ENCODE measurements at places on chromosomes 11 and 22.

DNA sequence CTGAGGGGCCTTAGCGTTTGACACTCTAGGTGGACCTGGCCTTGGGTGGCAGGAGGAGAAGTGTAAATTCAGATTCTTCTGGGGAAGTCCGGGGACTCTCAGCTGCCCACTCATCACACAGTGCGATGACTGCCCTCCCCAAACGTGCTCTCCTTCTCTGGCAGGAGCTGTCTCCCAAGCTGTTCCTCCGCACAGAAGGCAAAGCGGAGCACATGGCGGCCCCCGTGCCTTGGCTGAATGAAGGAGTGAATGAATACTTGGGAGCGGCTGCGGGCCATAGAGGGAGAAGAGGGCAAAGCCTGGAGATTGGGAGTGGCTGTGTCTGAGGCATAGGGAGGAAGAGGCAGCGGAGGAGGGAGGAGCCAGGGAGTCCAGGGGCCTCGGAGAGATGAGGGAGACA, 6.9 kb upstream of the NAA40 start:
- DNase-seq = no peak

DNA sequence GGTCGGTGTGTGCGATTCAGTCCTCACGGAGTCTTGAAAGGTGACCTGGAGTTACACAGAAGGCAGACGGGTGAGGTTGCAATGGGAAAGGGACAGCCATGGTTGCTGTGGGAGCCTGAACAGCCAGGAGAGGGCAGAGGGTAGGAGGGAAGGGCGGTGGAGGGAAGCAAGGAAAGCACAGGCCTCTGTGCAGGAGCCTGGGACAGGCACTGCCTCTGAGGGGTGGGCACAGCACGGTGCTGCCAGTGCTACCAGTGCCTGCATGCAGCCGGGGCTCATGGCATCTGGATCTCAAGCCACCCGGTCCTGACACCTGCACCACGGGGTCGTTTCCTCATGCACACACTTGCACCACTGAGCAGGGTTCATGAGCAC, 401.0 kb downstream of the TBC1D22A start:
- DNase-seq = no peak

- peak; percentile 44 for DNase-seq
Measured at GRCh38 chr11:9838961-9839360, 175.1 kb downstream of the SWAP70 start.

GRCh38 chr11:72840780-72841179, 26.6 kb downstream of the ATG16L2 start:
- DNase-seq = peak; percentile 26

- peak; percentile 30 for DNase-seq
Measured at GRCh38 chr22:30411780-30412179, 13.8 kb upstream of the MTFP1 start.

DNA sequence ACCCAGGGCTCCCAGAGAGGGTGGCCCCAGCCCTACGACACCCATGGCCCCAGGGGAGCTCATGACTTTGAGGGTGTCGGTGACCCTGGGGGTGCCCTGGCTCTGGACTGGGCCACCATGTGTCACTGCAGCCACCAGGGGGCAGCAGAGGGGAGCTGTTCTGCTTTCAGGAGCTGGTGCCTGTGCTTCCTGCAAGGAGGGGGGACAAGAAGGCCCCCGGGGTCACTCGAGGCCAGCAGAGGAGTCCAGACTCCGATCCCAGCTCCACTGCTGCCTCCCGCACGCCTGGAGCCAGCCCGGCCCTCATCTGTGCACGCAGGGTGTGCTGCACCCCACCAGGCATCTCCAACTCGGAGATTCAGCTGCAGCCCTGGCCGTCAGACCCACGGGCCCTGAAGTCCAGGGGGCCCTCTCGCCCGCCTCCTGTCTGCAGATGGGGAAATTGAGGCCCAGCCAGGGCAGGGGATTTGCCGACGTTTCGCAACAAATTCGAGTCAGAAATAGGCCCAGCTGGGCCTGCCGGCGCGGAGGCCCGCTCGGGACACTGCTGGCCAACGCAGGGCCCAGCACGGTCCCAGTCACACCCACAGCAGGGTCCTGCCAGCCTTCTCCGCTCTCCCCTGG, 29.5 kb upstream of the WNT7B start:
- peak; percentile 77 for DNase-seq

DNA sequence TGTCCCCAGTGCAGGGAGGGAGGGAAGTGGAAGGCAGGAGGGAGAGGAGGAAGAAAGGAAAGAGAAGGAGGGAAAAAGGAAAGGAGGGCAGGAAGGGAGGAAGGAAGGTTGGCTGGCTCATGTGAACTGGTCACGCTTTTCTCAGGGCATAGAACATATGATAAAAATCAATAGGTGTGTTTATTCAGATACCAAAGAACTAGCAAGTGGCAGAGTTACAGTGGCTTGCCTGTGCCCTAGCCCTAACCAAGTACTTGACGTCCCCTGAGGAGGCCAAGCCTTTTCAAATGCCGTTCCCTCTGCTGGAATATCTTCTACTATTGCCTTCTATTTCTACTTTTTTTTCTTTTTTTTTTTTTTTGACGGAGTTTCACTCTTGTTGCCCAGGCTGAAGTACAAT, 33.5 kb downstream of the CHRDL2 start:
- DNase-seq = no peak

GRCh38 chr11:96306933-96307775, 35.8 kb downstream of the MAML2 start:
- DNase-seq = peak; percentile 84

DNA sequence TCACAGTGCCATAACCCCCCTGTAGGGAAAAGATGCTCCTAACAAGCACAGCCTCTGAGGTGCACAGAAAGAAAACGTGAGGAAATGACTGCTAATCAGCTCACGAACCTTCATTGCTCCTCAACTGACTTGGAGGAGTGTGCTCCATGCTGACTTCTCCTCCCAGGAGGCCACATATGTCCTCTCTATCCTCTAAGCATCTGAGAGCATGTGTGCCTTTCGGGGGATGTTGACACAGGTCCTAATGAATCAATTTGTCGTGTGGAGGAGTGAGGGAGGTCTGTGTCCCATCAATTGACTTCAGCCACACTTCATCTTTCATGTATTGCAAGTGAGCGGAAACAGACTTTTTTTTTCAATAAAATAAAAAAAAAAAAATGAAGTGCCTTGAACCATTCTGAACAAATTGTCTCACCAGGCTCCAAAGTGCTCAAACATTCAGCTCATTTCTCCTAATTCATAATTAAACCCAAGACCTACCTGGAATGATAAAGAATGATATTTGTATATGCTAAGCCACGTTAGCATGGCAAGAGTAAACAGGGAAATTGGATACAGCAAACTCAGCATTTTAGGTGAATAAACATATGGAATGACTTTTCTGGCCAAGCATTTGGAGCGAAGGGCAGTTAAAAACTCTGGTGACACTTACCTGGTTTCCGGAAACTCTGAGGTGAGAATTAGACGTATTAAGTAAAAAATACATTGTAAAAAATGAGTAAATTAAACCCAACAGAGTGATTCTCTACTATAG, 317.6 kb upstream of the FAT3 start:
- no peak for DNase-seq

- peak; percentile 27 for DNase-seq
Measured at GRCh38 chr11:130785380-130786116, 130.7 kb downstream of the SNX19 start.

DNA sequence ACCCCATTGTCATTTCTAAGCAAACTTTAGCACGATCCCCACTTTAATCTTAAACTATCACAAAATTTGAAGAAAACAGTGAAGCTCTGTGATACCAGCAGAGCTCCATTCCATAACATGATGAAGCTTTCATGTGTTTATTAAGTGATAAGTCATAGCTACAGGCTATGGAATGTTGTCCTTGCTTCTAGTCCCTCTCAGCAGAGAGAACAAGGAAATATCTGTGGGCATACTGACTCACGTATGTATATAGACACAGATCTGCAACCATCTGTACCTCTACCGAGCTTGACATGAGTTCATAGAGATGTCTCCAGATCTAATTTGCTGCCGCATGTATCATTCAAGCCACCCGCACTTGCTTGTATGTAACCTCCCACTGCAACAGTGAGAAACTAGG, 588.9 kb downstream of the ETS1 start:
- DNase-seq = no peak

DNA sequence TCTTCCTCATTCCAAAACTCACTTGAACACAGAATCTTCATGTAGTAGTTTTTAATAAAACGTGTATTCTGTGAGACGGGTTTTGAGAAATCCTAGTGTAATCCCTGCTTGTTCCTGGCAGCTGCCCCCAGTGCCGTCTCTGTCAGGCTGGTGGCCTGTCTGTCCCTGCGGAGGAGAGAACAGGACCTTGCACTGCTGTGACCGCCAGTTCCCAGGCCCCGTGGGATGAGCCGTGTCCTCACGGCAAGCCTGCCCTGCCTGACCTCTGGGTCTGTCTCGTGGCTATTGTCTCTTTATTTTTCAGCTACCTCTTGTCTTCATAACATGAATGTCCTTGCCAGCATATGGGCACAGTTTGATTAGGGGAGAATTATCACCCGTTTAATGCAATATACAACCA, 535.5 kb upstream of the B3GAT1 start:
- DNase-seq = no peak

DNA sequence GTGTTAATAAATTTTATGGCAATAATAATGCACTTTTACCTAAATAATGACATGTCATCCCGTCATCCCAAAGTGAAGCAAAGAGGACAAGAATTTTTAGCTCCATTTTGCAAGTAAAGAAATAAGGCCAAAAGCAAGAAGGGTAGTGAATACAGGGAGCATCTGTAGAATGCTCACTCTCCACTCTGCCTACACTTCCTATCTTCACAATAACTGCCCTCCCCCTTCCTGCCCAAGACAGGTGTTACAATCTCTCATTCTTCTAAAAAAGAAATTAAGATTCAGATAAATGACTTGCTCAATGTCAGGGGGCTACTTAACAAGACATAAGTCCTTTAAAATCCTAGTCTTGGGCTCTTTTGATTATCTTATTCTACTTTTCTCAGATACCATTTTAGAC, 8.9 kb downstream of the RDX start:
- no peak for DNase-seq

DNA sequence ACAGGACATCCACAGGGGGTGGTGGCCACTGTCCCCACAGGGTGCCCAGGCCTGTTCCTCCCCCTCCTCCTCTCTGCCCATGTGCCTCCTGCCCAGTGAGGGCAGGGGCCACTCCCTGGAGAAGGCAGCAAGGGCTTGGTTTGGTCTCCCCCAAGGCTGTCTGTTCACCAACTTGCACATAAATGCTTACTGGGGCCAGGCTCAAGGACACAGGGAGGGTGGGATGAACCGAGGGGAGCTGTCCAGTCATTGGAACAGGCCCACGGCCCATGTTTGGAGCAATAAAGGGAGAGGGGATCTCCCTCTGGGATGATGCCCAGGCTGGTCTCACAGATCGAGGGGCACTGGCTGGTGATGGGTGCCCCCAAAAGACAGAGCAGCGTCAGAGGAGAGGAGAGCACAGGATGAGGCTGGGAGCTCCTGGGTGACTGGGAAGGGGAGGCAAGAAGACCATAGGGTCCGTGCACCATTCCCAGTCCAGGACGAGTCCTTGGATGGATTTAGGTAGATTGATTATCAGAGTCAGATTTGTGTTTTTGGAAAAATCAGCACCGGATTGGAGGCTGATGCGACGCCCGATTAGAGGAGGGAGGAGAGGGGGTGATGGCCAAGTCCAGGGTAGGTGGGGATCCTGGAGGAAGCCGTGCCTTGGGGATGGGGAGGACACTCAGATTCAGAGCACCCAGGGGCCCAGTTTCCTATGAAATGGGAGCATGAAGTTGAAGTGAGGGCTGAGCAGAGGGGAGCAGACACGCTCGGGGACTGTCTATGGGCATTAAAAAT, 1.1 kb downstream of the IGLL5 start:
- DNase-seq = no peak

GRCh38 chr11:102064316-102064715, 17.1 kb downstream of the CFAP300 start:
- peak; percentile 44 for DNase-seq

GRCh38 chr11:68439355-68440065, 21.0 kb upstream of the PPP6R3 start:
- DNase-seq = no peak

- no peak for DNase-seq
Measured at GRCh38 chr11:96707273-96707672, 317.5 kb downstream of the JRKL start.

DNA sequence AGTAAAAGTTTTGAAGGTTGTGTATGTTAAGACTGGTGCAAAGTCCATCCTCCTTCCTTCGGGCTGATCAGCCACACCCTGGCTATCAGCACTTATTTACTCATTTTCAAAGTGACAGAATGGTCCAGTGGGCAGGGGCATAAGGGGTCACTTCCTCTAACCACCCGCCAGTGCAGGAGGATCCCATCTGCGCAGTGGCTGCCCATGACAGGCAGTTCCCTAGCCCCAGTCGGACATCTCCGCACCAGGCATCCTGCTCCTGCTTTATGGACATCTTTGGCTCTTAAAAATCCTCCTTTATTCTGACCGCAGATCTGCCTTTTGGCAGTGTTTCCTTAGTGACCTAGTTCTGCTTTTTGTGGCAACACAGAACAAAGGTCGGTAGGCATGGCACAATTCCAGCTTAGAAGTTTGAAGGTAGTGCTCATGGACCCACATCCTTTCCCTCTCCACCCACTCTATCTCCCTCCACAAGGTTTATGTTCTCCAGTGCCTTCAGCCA, 55.9 kb downstream of the BMAL1 start:
- DNase-seq = no peak

DNA sequence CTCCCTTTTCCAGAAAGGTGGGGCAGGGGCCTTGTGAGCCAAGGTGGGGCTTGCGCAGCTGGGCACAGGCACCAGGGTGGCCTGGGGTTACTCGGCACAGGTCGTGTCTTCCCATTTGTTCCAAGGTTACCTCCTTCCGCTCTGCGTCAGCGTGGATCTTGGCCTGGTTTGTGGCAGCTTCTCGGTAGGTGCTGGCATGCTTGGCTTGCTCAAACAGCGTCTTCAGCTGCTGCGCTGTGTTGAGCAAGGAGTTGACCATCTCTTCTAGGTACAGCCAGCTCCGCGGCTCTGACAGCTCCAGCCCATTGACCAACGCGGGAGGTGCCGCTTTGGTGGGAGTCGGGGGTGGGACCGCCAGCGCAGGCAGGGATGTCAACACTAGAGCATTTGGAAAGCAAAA, 20.6 kb downstream of the DEAF1 start:
- DNase-seq = no peak

DNA sequence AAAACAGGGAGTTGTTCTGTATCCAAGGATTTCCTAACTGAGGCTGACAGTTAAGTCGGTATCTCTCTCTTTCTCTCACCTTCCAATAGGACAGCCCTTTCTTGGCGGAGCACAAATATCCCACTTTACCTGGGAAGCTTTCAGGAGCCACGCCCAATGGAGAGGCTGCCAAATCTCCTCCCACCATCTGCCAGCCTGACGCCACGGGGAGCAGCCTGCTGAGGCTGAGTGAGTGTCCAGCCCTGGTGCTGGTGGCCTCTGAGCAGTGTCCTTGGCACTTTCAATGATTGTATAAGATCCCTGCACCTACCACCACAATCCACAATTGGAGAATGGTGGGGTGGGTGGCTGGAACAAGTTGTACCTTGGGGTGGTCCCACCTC, 33.7 kb downstream of the CYB5R2 start:
- DNase-seq = no peak

DNA sequence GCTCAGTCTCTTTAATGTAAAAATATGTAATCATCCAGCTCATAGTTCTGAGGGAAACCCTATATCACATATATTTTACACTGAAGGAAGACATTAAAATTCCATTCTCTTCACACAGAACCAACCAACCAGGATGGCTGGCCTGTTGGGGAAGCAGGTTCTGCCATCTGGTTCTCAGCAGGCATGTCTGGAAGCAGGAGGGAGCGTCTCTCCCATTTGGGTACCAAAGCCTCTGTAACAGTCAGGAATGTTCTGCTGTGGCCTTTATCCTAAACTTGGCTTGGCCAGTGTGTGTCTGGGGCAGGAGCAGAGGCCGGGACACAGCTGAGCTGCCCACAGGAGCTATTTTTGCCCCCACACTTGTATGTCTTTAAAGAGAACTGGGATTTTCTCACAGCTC, 29.2 kb downstream of the SGSM3 start:
- DNase-seq = no peak

GRCh38 chr11:25159341-25159740, 662.5 kb downstream of the LUZP2 start:
- no peak for DNase-seq

Data from RWPE1 (cell line).